ENCODE measurements at places on chromosomes 5 and 9.

DNA sequence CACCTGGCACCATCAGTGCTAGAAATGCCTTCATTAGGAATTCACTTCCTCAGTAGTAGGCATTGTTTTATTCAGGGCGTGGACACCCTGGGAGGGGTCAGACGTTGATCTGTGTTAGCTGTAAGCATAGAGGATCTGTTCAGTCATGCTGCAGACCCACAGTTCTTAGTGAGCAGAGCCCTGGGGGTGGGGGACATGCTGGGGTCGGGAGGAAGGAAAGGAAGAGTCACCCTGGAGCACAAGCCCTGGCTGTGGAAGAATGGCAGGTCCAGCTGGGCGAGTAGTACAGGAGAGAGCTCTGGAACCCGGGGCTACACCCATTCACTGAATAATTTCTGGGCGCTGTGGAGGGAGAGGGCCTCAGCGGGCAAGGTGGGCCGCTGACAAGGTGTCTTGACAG is 172.5 kb downstream of the FSTL4 start:
- no peak for DNase-seq

DNA sequence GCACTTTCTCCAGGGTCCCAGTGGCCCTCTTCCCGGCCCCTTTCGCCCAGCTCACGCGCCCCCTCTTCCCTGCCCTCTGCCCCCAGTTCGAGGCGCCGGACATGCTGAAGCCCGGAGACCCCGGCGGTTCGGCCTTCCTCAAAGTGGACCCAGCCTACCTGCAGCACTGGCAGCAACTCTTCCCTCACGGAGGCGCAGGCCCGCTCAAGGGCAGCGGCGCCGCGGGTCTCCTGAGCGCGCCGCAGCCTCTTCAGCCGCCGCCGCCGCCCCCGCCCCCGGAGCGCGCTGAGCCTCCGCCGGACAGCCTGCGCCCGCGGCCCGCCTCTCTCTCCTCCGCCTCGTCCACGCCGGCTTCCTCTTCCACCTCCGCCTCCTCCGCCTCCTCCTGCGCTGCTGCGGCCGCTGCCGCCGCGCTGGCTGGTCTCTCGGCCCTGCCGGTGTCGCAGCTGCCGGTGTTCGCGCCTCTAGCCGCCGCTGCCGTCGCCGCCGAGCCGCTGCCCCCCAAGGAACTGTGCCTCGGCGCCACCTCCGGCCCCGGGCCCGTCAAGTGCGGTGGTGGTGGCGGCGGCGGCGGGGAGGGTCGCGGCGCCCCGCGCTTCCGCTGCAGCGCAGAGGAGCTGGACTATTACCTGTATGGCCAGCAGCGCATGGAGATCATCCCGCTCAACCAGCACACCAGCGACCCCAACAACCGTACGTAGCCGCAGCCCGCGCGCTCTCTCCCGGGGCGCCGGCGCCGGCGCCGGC is 1.0 kb downstream of the PRDM6 start:
- no peak for DNase-seq

- no peak for DNase-seq
Measured at GRCh38 chr9:28853477-28853876, 1280.2 kb upstream of the C9orf72 start.

- no peak for DNase-seq
Measured at GRCh38 chr5:130643321-130643720, 521.7 kb downstream of the HINT1 start.

DNA sequence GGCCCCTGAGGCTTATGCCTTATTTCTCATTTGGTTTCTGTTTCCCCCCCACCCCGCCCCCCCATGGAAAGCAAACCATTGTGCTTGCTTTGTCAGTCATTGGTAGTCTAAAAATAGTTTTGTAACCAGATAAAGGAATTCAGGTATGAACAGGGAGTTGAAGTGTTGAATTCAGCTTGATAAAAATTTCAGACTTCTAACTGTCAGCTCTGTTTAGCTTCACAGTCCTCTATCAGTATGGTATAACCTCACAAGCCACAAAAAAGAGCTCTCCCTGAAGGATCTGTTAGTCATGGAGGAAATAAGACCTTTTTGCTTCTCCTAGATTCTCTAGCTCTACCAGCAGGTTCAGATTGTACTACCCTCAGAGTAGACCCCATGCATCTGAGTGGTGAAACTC is 378.1 kb downstream of the TMEM38B start:
- DNase-seq = no peak

- DNase-seq = no peak
Measured at GRCh38 chr5:16065831-16066230, 113.8 kb downstream of the MARCHF11 start.

DNA sequence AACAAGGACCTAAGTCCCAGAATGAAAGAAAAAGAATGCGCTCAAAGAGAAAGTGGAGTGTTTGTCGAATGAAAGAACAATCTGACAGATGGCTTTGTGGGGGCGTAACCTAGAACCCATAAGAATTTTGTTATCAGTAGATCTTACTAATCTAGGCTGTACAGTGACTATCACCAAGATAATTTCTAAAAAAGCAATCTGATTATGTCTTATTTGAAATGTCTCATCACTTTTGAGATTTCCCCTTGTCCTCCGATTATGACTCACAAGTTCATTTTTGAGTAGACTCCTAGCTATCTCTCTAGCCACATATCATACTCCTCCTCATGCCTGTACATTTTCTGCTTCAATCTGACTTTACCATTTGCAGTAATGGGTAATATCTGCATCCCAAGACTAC is 135.6 kb upstream of the SMARCA2 start:
- DNase-seq = no peak

GRCh38 chr9:34203275-34203991 is 24.6 kb downstream of the UBAP1 start:
- DNase-seq = no peak

GRCh38 chr5:122565331-122565730 is 209.5 kb upstream of the SNX2 start:
- no peak for DNase-seq
